ENCODE measurements at places on chromosomes 13 and 19.

GRCh38 chr13:50645092-50645491 is 198.4 kb downstream of the DLEU7 start:
- no peak for DNase-seq

- no peak for DNase-seq
Observed at GRCh38 chr13:47798194-47798593, 202.9 kb downstream of the SUCLA2 start.

- DNase-seq = no peak
Observed at GRCh38 chr13:48576448-48577010, 43.6 kb upstream of the RCBTB2 start.

GRCh38 chr13:48542581-48543341 is 9.9 kb upstream of the RCBTB2 start:
- no peak for DNase-seq

DNA sequence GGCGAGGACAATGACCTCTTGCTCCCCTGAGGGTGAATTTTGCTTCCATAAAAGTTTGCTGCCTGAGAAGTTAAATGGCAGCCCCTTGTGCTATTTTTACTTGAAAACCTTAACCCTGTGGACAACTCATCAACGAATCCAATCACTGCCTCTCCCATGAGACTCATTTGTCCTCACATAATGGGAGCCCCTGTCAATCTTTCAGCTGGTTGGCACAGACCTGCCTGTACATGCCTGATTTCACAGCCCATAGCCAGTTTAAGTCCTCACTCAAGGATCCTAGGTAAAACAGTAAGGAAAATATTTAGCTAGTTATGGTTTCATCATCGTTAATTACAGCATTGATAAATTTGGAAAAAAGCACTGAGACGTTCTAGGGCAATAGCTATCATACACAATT is 207.4 kb downstream of the NHLRC3 start:
- no peak for DNase-seq
